ENCODE measurements at places on chromosomes 1 and 21.

- no peak overlapping the region for H3K27ac ChIP-seq
- DNase-seq, result no peak
- H3K4me1 ChIP-seq, result peaks cover 2% of the 10 kb centered on the region
- H3K27me3 ChIP-seq, result no peaks in the 10 kb centered on the region
- no peaks in the 10 kb centered on the region for H3K36me3 ChIP-seq
- H3K4me3 ChIP-seq, result no peak overlapping the region
Measured at GRCh38 chr1:222054416-222054815, 312.5 kb upstream of the DUSP10 start.

- H3K4me1 ChIP-seq, result no peaks in the 10 kb centered on the region
- H3K36me3 ChIP-seq, result no peaks in the 10 kb centered on the region
- no peak for DNase-seq
- H3K27me3 ChIP-seq, result peaks cover 4% of the 10 kb centered on the region
- H3K4me3 ChIP-seq, result no peak overlapping the region
Measured at GRCh38 chr1:244209955-244210354, 158.9 kb downstream of the ZBTB18 start.

GRCh38 chr21:45154511-45155508 lies 80.4 kb downstream of the ADARB1 start:
- H3K4me3 ChIP-seq, result no peak overlapping the region
- H3K4me1 ChIP-seq, result peaks cover 36% of the 10 kb centered on the region
- DNase-seq, result no peak
- H3K27ac ChIP-seq, result no peak overlapping the region
- no peaks in the 10 kb centered on the region for H3K27me3 ChIP-seq
- peaks cover 10% of the 10 kb centered on the region for H3K36me3 ChIP-seq

DNA sequence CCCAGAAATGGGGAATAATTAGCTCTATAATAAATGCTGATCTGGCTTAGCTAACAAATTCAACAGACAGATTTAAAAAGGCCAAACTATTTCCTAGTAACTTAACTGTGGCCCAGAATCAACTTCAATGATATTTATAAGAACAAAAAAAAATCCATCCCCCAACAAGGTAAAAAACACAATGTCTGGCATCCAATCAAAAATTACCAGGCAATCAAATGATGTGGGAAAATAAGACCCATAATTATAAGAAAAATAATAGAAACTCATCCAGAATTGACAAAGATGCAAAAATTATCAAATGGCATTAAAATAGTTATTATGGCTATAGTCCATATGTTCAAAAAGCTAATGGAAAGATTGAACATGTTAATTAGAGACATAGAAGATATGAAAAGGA lies 42.4 kb upstream of the CDC14A start:
- no peak overlapping the region for H3K4me3 ChIP-seq
- no peak overlapping the region for H3K27ac ChIP-seq

GRCh38 chr1:30523055-30524020 lies 200.0 kb downstream of the MATN1 start:
- H3K27me3 ChIP-seq, result peaks cover 16% of the 10 kb centered on the region
- no peaks in the 10 kb centered on the region for H3K4me1 ChIP-seq
- no peak for DNase-seq

- no peak for DNase-seq
- H3K36me3 ChIP-seq, result peaks cover 25% of the 10 kb centered on the region
- H3K4me3 ChIP-seq, result no peak overlapping the region
- H3K4me1 ChIP-seq, result peaks cover 23% of the 10 kb centered on the region
- no peak overlapping the region for H3K27ac ChIP-seq
Measured at GRCh38 chr1:244653439-244654107, 647 bp downstream of the DESI2 start.

- H3K27me3 ChIP-seq, result peaks cover 23% of the 10 kb centered on the region
- DNase-seq, result no peak
- H3K27ac ChIP-seq, result peak overlapping the region; percentile 75
Measured at GRCh38 chr1:43452789-43453441, 816 bp downstream of the HYI start.

DNA sequence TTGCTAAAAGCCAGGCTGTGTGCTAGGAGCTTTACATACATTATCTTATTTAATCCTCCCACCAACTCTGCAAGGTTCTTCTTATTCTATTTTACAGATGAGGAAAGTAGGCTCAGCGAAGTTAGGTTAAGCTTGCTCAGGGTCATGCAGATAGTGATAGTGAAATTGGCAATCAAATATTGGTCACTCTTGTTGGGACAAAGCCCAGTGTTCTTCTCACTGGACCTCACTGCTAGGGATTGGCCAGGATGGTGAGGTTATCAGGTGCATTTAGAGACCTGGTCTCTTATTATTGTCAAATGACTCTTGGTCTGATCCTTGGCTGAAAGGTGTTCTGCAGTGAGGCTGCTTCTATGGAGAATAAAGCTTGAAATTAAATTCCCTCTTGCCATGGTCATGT lies 145.1 kb downstream of the CNIH3 start:
- peaks cover 4% of the 10 kb centered on the region for H3K36me3 ChIP-seq
- H3K27ac ChIP-seq, result no peak overlapping the region
- no peak for DNase-seq
- H3K4me3 ChIP-seq, result no peak overlapping the region
- H3K27me3 ChIP-seq, result no peaks in the 10 kb centered on the region
- no peaks in the 10 kb centered on the region for H3K4me1 ChIP-seq

GRCh38 chr1:232471250-232471649 lies 158.7 kb downstream of the SIPA1L2 start:
- peaks cover 9% of the 10 kb centered on the region for H3K4me1 ChIP-seq
- H3K27me3 ChIP-seq, result peaks cover 7% of the 10 kb centered on the region
- no peaks in the 10 kb centered on the region for H3K36me3 ChIP-seq
- no peak overlapping the region for H3K27ac ChIP-seq
- no peak overlapping the region for H3K4me3 ChIP-seq
- DNase-seq, result no peak

GRCh38 chr1:200972985-200973742 lies 50.4 kb downstream of the KIF21B start:
- peaks cover 16% of the 10 kb centered on the region for H3K36me3 ChIP-seq
- no peak overlapping the region for H3K27ac ChIP-seq
- H3K4me1 ChIP-seq, result no peaks in the 10 kb centered on the region
- H3K27me3 ChIP-seq, result no peaks in the 10 kb centered on the region
- DNase-seq, result no peak
- H3K4me3 ChIP-seq, result no peak overlapping the region

DNA sequence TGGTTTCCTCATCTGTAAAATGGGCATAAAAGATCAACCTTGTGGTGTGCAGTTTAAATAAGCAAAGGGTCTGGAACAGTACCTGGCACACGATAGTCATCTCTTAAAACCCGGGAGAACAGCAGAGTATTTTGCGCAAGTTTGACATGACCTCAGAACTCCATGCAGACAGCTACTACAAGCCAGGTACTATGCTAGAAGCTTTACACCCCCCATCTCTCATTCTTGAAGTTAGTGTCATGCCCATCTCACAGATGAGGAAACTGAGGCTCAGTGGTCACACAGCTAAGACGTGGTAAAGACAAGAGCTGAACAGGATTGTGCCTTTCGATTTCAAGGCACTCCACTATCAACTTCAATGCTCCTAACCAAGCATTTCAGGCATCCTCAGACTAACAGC lies 78.7 kb downstream of the CAPZB start:
- H3K27me3 ChIP-seq, result no peaks in the 10 kb centered on the region
- peak overlapping the region; percentile 12 for H3K4me3 ChIP-seq
- H3K4me1 ChIP-seq, result peaks cover 34% of the 10 kb centered on the region
- DNase-seq, result no peak
- H3K27ac ChIP-seq, result peak overlapping the region; percentile 50

DNA sequence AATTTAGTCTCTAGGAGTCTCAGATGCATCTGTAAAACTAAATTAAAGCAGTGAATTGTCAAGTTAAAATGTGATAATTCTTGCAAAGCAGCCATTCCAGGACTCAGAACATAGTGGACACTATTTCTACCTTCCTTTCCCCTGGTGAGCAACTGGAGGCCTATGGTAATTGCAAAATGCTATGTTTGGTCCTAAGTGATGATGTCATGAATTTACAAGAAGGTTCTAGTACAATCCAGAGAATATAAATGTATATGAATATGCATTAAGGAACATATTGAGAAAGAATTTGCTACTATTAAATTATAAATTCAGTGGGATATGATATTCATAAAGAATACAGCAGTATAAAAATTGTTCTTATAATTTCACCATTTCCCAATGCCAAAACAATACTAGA lies 32.6 kb downstream of the OMA1 start:
- DNase-seq, result no peak
- peaks cover 32% of the 10 kb centered on the region for H3K36me3 ChIP-seq
- H3K27ac ChIP-seq, result no peak overlapping the region

GRCh38 chr1:238119060-238119459 lies 228.3 kb upstream of the ZP4 start:
- DNase-seq, result no peak
- no peaks in the 10 kb centered on the region for H3K4me1 ChIP-seq
- no peak overlapping the region for H3K27ac ChIP-seq
- no peak overlapping the region for H3K4me3 ChIP-seq
- no peaks in the 10 kb centered on the region for H3K27me3 ChIP-seq

GRCh38 chr1:40906781-40907400 lies 44.7 kb upstream of the CITED4 start:
- no peak overlapping the region for H3K4me3 ChIP-seq
- no peaks in the 10 kb centered on the region for H3K36me3 ChIP-seq
- H3K27ac ChIP-seq, result no peak overlapping the region
- H3K4me1 ChIP-seq, result no peaks in the 10 kb centered on the region
- H3K27me3 ChIP-seq, result peaks cover 24% of the 10 kb centered on the region
